Activated T-cell treated with anti-CD3 and anti-CD28 coated beads for 24 hours (primary cell): ENCODE measurements at places on chromosomes 13 and 19.
A peak's percentile ranks its signal among the peaks of the same experiment; 100 is the strongest.

DNA sequence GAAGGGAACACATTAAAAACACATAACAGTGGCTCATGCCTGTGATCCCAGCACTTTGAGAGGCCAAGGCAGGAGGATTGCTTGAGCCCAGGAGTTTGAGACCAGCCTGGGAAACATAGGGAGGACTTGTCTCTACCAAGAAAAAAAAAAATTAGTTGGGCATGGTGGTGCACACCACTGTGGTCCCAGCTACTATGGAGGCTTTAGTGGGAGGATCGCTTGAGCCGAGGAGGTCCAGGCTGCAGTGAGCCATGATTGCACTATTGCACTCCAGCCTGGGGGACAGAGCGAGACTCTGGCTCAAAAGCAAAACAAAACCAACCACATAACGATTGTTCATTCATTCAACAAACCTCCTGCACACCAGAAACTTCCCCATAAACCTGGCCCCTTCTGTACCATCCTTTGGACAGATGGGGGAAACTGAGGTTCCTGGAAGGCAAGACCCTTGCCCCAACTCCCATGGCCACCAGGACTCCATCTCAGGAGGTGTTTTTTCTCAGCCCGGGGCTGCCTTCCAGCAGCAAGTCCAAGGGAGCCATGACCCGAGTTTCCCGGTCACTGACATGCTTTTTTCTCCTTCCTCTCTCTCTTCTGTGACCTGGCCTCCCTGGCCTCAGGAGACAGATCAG lies 4.3 kb downstream of the FOSB start:
- no peak for DNase-seq

DNA sequence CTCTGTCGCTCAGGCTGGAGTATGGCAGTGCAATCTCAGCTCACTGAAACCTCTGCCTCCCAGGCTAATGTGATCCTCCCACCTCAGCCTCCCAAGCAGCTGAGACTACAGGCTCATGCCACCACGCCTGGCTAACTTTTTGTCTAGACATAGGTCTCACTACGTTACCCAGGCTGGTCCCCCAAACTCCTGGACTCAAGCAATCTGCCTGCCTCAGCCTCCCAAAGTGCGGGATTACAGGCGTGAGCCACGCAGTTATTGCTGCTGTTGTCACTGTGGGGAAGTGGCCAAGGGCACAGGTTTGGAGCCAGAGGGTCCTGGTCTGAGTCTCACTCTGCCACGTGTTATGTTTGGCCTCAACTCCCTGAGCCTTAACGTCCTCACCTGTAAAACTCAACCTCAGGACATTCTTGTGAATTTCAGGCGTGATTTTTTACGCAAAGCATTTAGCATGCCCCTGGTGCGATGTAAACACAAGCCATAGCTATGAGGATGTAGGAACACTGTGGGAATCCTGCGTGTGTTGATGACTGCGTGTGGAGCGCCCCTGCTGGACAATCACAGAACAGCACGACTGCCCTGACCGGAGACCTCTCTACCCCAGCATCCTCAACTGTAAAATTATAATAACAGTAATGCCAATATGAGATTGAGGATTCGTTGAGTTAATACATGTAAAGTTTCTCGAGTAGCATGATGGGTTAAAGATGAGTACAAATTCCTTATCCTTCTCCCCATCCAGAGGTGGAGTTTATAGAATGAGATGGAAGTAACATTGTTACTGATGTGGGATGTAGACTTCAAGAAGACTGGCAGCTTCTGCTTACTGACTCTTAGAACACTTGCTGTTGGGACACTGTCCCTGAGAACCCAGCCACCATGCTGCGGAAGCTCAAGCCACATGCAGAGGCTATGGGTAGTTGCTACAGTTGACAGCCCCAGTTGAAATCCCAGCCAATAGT lies 41.8 kb upstream of the PNMA8B start:
- peak; percentile 50 for DNase-seq

GRCh38 chr13:88176231-88176630 lies 505.1 kb downstream of the SLITRK5 start:
- no peak for DNase-seq

DNA sequence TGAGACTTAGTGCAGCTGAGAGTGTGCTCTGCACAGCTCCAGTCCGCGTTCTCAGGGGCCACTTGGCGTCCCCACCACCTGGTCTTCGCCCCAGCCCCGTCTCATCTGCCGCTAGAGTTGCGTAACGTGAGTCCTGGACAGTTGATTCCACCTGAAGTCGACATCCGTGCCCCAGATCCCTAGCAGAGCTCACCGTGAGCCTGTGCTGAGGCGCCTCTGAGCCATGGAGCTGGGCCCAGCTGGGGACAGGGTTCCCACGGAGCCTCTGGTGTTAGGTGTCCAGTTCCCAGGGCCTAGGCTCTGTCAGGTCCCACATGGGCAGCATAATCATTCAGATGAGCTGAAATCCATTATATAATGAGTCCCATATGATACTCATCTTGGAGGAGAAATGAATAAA lies 147.1 kb upstream of the SOX1 start:
- no peak for DNase-seq

GRCh38 chr13:82713687-82714405 lies 1168.4 kb downstream of the SLITRK1 start:
- no peak for DNase-seq

GRCh38 chr19:18488838-18489626 lies 32.8 kb downstream of the ELL start:
- DNase-seq, result no peak

- no peak for DNase-seq
Measured at GRCh38 chr13:40452038-40452666, 214.3 kb downstream of the FOXO1 start.

DNA sequence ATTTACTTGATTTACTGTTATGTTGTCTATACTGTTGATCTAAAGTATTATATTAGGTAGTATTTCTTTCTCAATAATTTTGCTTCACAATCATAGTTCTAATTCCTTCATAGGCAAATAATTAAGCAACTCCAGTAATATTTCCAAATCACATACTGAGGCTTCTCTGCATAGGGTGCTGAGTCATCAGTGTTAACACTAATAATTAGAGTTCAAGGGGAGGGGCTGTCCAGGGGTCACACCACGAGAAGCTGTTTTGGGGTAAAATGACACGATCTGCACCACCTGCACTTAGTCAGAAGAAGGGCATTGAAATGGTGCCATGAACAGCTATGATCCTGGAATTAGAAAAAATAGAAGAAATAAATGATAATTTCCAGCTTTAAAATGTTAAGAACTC lies 1230.9 kb upstream of the SLC10A2 start:
- no peak for DNase-seq

GRCh38 chr13:72643311-72643989 lies 84.0 kb downstream of the MZT1 start:
- DNase-seq, result peak; percentile 9

- no peak for DNase-seq
Measured at GRCh38 chr13:75258159-75258782, 223.7 kb downstream of the TBC1D4 start.

- DNase-seq, result no peak
Measured at GRCh38 chr13:26584713-26585112, 27.2 kb downstream of the WASF3 start.

- no peak for DNase-seq
Measured at GRCh38 chr13:109922518-109922917, 136.1 kb upstream of the IRS2 start.

DNA sequence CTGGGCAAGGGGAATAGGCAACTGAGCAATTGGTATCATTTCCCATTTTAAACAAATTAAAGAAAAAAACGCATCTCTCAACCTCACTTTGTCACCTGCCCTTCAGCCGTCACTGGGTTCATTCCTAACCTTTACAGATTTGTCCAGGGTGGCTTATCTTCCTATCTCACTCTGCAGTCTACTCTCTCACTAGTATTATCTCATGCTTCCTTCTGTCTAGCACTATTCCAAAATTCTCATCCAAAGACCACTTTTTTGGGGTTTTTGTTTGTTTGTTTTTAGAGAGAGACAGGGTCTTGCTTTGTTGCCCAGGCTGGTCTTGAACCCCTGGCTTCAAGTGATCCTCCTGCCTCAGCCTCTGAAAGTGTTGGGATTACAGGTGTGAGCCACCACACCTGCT lies 26.7 kb upstream of the MPHOSPH8 start:
- DNase-seq, result no peak

- DNase-seq, result no peak
Measured at GRCh38 chr13:51924756-51925544, 63.2 kb downstream of the CCDC70 start.

DNA sequence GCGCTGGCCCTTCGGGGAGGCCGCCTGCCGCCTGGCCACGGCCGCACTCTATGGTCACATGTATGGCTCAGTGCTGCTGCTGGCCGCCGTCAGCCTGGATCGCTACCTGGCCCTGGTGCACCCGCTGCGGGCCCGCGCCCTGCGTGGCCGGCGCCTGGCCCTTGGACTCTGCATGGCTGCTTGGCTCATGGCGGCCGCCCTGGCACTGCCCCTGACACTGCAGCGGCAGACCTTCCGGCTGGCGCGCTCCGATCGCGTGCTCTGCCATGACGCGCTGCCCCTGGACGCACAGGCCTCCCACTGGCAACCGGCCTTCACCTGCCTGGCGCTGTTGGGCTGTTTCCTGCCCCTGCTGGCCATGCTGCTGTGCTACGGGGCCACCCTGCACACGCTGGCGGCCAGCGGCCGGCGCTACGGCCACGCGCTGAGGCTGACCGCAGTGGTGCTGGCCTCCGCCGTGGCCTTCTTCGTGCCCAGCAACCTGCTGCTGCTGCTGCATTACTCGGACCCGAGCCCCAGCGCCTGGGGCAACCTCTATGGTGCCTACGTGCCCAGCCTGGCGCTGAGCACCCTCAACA lies 1.2 kb downstream of the F2RL3 start:
- DNase-seq, result no peak

DNA sequence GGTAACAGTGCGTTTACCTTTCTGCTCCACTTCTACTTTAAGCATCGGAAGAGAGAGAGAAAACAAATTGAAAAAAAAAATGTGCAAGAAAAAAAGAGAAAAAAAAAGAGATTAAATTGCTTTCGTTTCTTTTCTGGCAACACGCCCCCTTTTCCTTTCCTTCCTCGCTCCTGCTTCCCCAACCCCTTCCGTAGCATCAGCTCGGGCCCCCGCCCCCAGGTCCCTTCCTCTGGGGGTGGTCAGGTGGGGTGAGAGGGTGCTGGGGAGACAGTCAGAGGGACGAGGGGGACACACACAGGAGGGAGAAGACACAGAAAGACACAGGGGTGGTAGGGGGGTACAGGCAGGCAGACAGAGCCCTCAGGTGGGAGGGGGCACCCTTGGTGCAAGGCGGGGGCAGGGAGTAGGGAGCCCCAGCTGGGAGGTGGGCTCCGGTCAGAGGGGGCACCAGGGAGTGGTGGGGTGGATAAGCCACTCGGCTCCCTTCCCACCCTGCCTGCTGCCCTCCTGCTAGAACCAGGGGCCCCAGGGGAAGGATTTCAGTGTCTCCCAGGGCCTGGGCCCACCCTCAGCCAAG lies 30.7 kb upstream of the ASF1B start:
- DNase-seq, result no peak

- DNase-seq, result no peak
Measured at GRCh38 chr13:40161931-40162330, 504.5 kb downstream of the FOXO1 start.

DNA sequence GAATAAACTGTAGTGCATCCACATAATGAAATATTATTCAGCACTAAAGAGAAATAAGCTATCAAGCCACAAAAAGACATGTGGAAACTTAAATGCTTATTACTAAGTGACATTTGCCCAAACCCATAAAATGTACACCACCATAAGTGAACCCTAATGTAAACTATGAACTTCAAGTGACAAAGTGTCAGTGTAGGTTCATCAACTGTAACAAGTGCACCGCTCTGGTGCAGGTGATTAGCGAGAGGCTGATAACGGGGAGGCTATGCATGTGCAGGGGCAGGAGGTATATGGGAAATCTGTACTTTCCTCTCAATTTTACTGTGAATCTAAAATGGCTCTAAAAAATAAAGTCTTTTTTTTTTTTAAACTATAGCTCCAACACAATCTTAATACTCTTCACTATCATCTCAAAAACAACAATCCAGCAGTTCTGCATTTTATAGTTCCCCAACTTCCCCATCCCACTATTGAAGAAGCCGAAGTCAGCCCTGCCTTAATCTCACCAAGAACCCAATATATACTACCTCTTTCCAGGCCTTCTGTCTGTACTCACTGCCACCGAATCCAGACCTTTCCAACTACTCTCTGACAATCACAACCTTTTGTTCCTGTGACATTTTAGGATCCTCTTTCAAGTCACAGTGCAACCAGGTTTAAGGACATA lies 22.6 kb downstream of the ELF1 start:
- DNase-seq, result no peak

DNA sequence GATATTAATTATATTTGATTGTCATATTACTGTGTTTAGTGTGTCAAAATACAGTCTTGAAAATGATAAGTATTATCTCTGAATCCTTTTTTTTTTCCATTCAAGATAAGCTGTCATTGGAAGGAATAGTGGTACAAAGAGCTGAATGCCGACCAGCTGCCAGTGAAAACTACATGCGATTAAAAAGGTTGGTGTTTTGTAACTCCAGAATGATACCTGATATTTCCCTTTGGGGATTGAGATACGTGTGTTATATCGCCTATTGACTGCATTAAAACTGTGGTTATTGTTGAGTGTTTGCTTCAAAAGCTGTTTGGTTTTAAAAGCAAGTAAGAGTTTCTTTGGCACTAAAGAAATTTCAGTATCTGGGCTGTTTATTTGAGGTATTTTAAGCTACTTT lies 6.5 kb upstream of the KCTD4 start:
- DNase-seq, result no peak

DNA sequence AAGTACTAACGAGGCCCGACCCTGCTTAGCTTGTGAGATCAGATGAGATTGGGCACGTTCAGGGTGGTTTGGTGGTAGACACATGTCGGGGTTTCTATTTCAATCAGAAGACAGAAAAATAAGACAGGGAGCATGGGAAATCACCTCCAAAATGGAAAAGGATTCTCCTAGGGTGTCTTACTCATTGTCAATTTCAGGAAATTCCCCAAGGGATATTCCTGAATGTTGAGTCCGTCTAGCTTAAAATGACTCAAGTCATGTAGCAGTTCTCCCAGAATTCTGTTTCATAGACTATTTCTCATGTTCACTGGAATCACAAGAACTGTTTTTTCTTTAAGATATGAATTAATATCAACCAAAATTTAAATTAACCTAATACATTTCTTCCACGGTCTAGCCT lies 380.1 kb downstream of the EFNB2 start:
- DNase-seq, result no peak

DNA sequence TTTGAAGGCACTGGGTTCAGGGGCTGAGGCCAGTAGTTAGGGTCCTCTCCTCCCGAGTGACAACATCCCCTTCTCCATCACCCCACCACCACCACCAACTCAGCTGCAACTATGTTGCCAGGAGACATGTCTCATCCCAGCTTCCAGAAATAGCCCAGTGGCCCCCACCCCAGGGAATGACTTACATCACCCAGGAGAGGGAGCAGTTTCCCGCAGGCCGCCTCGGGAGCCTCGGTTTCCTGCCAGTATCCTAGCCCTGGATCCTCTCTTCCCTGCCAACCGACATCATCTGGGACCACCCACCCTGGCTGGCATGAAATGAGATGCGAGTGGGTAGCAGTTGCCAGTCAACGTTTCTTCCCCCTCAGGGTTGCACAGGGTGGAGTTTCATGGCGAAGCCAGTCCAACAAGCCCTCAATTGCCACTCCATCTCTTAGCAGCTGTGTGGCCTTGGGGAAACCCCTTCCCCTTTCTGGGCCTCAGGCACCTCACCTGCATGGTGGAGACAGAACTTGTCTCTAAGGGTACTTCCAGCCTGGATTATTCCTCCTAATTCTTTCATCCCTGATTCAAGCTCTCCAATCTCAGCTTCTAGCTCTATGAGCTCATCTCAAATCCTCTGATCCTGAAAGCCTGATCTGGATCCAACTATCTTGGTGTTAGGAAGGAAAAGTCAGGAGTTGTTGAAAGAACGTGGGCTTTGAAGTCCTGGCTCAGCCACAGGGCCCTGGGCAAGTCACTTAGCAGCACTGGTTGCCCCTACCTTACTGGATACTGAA lies 3.9 kb upstream of the GSK3A start:
- DNase-seq, result no peak
